ENCODE measurements at places on chromosomes 5 and 9. TPM values are rescaled to one million over a fixed set of nuclear protein-coding genes. Genes with fewer than 3 reads are reported as not detected.

CACNA1B gene
- 1.9 TPM for polyA plus RNA-seq

FBP2 gene
- polyA plus RNA-seq: not detected

PRR7 gene
- not detected for polyA plus RNA-seq

STPG3 gene
- not detected for polyA plus RNA-seq

ZNF366 gene
- polyA plus RNA-seq: not detected

LCP2 gene
- 0.15 TPM for polyA plus RNA-seq

SMIM33 gene
- not detected for polyA plus RNA-seq

C9orf43 gene
- not detected for polyA plus RNA-seq

ANKRD20A1 gene
- polyA plus RNA-seq: 19.0 TPM

KCNMB1 gene
- 6.3 TPM for polyA plus RNA-seq

SLC45A2 gene
- polyA plus RNA-seq: not detected

NTNG2 gene
- polyA plus RNA-seq: 0.13 TPM

DRD1 gene
- 10.2 TPM for polyA plus RNA-seq
